Stimulated activated CD4-positive, alpha-beta T cell treated with anti-CD3 and anti-CD28 coated beads, Interleukin-15, amount 100 ng/mL, for 1 hour (primary cell): ENCODE measurements at places on chromosomes 13 and 19.

GRCh38 chr13:107266657-107267056, 698.7 kb upstream of the ARGLU1 start:
- no peak for DNase-seq

- no peak for DNase-seq
Observed at GRCh38 chr13:49791315-49791710, 1.2 kb downstream of the KPNA3 start.

DNA sequence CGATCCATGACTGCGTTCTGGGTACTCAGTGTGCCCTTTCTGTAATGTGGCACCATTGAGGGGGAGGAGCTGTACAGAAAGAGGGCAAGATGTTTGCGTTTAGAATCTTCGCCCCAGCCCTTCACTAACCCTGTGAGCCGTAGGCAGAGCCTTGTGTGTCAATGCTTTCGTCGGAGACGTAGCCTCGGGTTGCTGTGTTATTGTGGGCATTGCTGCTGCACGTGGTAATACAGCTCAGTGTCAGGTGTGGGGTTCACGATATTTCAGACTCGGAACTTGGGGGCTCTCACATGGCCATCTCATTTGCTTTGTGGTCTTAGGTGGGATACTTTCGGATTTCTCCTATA, 6.1 kb downstream of the RPS9 start:
- no peak for DNase-seq

- no peak for DNase-seq
Observed at GRCh38 chr19:8530061-8530679, 16.2 kb upstream of the ZNF414 start.

GRCh38 chr13:94121686-94122085, 357.8 kb downstream of the DCT start:
- DNase-seq: no peak

GRCh38 chr13:70311191-70311590, 202.9 kb upstream of the KLHL1 start:
- DNase-seq: no peak

- no peak for DNase-seq
Observed at GRCh38 chr19:4389511-4390016, 10.8 kb downstream of the SH3GL1 start.

DNA sequence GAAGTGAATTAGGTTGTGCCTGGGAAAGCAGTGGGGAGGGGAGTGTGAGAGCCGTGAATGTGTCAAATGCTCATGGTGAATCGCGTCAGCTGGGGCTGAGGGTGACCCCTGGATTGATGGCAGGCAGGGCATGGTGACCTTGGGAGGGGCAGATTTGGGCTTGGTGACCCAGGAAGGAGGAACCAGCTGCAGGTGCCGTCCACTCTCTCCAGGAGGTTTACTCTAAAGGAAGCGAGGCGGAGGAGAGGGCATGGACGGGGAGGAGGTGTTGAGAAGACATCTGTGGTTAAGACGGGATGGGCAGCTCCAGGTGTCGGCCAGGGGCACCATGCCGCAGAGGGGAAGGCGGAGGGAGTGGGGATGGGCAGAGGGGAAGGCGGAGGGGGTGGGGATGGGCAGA, 28.7 kb downstream of the TMEM255B start:
- DNase-seq: no peak

DNA sequence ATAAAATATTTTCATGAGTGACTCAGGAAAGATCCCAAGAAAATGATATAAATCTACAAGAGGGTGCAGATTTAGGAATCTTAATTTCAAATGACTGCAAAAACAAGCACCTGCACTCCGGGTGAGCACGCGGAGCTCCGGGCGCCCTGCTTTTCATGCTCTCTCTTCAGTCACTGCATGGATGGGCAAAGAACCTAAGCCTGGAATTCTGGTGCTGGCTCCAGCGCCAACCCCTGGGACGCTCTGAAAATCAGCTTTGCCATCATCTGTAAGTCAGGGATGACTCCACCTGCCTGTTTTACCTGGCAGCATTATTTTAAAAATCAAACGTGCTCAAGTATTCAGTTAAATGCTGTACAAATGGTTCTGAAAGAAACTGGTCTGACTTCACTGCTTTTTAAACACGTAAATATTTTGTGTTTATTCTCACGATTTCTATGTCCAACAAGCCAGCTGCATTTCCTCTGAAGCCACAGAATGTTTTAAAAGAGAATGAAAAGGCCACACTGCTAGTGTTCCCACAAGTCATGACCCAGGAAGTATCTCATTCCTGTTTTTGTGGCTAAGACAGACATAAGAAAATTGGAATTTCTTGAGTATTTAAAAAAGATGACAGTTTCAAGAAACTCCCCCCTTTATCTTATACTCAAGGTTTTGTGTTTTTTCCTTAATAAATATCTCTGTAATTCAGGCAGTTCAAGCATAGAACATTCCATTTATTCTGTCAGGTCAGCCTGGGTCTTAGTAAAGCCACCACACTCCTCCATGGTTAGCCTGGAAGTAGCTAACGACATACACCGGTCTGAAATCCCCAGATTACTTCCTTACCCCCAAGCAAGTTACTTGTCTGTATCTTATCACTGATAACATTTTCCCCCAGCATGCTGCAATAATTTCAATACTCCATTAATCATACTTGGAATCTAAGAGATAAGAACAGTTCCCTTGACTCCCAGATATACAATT, 81.1 kb downstream of the COL4A1 start:
- no peak for DNase-seq

DNA sequence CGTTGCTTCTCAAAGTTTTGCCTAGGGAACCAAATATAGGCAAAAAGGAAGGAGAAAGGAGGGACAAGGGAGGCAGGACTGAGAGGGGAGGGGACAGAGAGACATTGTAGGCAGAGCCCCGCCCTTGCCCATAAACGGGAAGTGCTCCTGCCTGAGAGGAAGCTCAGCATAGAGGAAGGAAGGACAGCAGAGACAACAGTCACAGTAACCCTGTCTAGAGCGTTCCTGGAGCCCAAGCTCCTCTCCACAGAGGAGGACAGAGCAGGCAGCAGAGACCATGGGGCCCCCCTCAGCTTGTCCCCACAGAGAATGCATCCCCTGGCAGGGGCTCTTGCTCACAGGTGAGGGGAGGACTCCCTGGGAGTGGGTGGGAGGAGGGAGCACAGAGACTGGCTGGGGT, at the start of gene CEACAM21:
Gene CEACAM21, plus strand, starts transcription at position 169 of the 400 bp plus-strand sequence. Its CDS starts 109 bp downstream, at position 278.
- DNase-seq: no peak

- DNase-seq: no peak
Observed at GRCh38 chr13:37905736-37906135, 36.2 kb upstream of the TRPC4 start.
